Skin of body (tissue), 3 donors: ENCODE measurements at places on chromosomes 2 and 18. TPM values are rescaled to one million over a fixed set of nuclear protein-coding genes. Genes with fewer than 3 reads are reported as not detected.
A peak's percentile ranks its signal among the peaks of the same experiment; 100 is the strongest.

The ITPRIPL1 gene
- total RNA-seq, result 6.1 TPM

The ADCY3 gene
- total RNA-seq, result 25.3 TPM

The GDF7 gene
- 0.89 TPM for total RNA-seq

The CTLA4 gene
- total RNA-seq, result 0.20 TPM

DNA sequence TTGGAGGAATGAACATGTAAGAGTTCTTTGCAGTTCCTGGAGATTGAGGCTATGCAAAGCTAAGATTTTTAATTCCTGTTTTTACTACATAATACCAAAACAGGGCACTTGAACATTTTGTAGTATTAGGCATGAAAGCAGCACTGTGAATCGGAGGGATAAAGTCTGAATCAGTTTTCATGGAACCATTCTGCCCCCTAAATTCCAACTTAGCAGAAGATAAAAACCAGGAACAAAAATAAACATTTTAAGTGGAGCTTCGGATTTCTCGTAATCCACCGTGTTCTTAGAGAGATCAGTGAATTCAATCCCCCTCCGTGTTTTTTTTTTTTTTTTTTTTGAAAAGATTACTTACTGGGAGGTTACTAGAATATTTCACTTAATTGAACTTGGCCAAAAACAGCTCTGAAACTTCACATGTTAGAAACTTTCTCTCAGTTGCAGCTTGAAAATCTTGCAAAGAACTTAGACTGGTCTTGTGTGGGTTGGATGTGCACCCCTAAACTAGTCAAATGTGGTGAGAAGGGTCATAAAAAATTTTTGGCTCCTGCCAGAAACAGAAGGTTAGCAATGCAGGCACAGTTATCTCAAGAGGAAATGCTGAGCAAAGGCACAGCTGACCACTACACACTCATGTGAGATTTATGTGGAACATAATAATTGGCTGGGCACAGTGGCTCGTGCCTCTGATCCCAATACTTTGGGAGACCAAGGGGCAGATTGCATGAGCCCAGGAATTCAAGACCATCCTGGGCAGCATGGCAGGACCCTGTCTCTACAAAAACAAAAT is 145.4 kb upstream of the RNF152 start:
- DNase-seq, result peak; percentile 6

DNA sequence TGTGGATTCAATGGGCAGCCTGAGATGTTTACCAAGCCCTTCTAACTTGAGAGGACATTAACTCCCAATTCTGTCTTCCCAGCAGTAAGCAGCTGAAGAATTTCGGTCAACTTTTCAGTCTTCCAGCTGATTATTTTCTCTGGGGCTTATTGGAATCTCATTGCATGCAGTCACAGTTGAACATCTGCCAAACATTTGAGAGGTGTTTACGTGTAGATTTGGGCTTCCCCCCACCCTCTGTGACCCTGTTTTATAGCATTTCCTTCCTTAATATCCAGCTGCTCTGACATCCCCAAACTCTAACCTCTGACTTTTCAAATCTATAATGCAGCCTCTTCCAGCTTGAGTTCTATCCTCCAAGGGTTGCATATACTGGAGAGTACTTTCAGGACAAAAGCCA is 16.5 kb upstream of the VIT start:
- no peak for DNase-seq

DNA sequence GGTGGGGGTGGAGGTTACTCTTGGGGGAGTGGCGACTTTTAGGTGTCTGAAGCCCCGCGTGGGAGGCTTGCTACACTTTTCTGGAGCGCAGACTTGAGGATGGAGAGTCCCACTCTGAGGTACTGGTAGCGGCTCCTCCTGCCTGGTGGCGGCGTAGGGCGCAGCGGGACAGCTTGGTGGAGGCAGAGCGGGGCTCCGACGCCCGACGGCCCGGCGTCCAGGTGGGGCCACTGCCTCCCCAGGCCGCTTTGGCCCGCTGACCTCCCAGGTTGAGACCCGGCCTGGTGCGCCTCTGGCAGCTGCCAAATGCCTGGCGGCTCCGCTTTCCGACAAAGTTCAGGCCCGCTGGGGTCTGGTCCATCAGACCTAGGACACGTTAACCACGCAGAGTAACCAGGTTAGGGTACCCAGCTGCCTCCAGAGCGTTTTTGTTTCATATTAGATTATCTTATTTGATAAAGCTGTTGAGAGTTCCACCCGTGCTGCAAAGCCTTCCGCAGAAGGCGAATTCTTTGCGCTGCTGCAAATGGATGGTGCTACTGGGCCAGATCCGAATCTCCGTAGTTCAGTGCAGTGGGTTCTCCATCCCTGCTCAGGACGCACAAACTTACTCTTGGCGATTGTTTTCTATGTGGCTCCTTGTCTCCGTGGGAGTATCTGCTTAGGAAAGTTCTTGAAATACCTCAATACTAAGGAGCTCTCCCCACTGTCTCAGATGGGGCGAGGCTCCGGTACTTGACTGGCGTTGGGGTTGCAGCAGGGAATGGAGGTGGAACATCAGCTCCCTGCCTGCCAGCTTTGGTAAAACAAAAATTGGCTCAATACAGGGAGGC is 405.9 kb downstream of the XIRP2 start:
- no peak for DNase-seq

- DNase-seq, result no peak
Measured at GRCh38 chr2:21793461-21793860, 669.7 kb downstream of the TDRD15 start.

- no peak for DNase-seq
Measured at GRCh38 chr18:62486290-62486964, 36.4 kb upstream of the ZCCHC2 start.

DNA sequence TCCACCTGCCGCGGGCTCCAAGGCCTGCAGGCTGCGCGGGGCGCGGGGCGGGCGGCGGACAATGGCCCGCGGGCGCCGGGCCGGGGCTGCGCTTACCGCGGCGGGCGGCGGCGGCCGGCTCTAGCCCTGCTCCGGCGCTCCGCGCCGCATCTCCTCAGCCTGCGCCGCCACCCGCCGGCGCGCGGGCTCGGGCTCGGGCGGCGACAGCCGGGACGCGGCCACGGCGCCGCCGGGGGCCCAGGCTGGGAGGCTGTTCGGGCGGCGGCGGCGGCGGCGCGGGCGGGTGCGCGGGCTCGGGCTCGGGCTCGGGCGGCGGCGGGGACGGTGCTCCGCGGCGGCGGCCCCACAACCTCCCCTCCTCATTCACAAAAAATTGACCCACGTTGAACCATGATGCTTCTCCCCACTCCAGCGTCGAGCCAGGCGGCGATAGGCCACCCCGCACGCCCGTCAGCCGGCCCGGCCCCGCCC is at the start of gene HDAC4:
Gene HDAC4, minus strand, starts transcription at position 425 of the 471 bp plus-strand sequence. CDS start 48,321 bp downstream, outside the sequence.
- no peak for DNase-seq

DNA sequence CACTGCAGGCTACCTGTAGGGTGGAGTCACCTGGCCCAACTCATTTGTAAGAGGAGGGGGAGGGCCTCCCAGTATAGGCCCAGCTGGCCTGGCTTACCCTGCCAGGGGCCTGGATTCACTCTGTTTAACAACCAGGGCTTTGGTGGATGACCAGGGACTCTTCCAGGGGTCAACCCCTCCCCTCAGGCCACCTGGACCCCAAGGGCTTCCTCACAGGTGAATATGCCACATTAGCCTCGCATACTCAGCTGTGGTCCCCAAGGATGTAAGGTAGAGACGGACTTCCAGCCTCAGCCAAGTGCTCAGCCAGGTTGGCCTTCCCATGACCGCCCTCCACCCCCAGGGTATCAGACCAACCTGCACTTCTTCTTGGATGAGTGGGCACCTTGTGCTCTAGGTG is 8.8 kb upstream of the SH3RF3 start:
- no peak for DNase-seq

GRCh38 chr2:118902266-118903028 is 39.5 kb upstream of the MARCO start:
- no peak for DNase-seq
